ENCODE measurements at places on chromosomes 5 and 9.

DNA sequence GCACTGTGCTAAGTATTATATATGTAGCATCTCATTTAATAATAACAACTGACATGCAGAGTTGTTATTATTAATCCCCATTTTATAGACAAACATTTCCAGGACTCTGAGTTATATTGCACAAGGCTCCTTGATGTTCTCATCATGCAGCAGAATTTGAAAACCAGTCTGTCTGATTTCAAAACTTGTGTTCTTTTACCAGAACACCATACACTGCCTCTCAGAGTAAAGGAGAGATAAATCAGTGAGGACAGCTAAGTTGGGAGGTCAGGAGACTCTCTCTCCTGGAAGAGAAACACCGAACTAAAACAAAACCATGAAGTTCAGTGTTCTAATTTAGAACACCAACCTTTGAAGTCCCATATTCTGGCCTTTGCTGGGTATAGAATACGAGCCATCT, 92.7 kb upstream of the TNC start:
- DNase-seq, result no peak

- DNase-seq, result no peak
These were observed 13.9 kb upstream of the UBLCP1 start for GRCh38 chr5:159249158-159249557.

- no peak for DNase-seq
These were observed 7.9 kb downstream of the MSX2 start for GRCh38 chr5:174732036-174733020.

DNA sequence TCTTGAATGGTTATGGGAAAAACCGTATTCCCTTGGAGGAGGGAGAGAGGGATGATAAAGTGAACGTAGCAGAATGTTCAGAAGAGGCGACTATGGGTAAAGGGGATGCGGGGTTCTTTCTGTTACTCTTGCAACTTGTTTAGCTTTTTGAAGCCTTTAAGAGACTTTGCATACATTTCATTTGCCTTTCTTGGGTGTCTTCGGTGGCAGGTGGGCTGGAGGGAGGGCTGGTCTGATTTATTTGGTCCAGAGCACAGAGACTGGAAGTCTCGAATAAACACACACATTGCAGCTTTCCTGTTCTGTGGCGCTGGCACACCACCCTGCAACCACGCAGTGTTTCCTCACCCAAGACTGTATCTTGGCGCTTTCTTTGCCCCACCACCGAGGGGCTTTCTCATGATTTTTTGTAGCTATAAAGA, 23.2 kb downstream of the TTF1 start:
- no peak for DNase-seq

DNA sequence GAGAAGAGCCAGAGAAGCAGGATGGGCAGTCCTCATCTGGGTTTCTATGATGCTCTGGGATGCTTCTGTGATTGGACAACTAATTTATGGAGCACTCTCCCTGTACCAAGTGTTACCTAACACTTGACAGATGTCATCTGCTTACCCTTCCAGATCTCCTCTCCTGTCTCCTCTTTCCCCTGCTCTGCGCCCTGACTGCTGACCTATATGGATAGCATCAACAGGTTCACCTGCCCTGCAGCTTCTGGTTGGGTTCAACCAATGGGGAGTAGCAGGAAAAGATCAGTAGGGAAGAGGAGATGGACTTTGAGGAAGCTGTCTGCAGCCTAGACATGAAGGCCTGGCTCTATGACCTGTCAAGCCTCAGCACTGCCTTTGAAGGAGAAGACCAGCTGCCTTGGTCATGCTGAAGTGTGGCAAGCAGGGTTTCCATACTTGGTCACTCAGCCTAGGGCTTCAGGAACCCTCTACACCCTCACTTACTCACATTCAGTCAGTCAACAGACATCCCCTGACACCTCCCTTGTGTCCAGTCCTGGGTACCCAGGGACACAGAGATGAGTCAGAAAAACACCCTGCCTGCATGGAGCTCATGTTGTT, 11.3 kb upstream of the P4HA2 start:
- no peak for DNase-seq

GRCh38 chr5:168359820-168360460, 68.5 kb downstream of the WWC1 start:
- no peak for DNase-seq

DNA sequence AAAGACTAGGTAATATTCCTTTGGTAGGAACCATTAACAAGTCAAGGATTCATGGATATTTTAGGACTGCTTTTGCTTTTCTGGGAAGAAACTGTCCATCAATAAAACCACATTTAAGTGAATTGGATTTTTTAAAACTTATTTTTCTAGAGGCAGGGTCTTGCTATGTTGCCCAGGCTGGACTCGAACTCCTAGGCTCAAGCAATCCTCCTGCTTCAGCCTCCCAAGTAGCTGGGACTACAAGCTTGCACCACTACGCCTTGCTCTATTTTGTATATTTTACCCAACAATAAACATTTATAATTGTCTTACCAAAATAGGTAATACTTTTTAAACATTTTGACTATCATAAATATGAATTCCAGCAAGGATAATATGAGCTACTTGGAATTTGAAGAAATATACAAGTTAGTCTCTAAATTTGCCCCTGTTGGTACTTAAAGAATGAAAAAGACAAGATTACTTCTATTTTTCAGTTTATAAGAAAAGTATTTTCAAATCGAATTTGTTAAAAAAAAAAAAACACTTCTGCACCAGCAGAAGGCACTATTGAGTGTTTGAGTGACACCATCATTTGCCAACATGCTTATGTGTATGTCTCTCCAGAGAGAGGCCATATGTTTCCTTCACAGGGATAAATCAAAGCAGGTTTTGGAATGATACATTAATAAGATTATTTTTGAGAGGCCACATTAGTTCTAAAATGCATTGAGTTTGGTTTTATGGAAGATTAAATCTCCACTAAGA, 60.0 kb upstream of the CARTPT start:
- DNase-seq, result no peak

DNA sequence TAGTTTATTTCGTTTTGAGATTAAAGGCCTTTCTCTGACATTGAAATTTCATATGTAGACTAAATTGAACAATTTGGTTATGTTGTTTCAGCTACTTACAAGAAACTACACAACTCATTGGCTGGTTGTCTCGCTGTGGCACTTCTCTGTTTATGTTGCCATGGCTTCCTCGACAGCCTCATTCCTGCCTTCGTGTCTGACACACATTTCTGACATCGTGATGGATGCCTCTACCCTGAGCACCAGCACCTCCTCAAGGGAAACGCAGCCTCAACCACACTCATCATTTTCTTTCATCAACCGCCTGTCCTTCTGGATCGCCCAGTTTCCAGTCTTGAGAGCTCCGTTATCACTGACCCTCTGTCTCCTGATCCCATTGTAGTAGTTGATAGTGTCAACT, 562.8 kb downstream of the PDE4D start:
- DNase-seq, result no peak

DNA sequence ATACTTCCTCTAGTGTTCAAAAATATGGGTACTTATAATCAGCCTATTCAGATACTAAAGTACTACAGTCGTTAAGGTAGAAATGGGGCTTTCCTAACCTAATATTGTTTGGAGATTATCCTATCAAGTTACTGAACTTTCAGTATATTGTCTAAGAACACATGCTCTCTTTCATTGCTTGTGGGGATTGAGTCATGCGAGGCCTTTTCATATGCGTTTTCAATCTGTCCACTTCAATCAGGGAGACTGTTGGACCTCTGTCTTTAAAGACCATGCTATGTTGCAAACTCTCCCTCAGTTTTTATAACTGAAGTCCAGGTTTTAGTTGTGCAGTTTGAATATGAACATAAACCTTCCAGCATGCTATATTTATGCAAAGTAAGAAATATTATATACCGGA, 15.0 kb downstream of the PRR16 start:
- DNase-seq, result no peak

DNA sequence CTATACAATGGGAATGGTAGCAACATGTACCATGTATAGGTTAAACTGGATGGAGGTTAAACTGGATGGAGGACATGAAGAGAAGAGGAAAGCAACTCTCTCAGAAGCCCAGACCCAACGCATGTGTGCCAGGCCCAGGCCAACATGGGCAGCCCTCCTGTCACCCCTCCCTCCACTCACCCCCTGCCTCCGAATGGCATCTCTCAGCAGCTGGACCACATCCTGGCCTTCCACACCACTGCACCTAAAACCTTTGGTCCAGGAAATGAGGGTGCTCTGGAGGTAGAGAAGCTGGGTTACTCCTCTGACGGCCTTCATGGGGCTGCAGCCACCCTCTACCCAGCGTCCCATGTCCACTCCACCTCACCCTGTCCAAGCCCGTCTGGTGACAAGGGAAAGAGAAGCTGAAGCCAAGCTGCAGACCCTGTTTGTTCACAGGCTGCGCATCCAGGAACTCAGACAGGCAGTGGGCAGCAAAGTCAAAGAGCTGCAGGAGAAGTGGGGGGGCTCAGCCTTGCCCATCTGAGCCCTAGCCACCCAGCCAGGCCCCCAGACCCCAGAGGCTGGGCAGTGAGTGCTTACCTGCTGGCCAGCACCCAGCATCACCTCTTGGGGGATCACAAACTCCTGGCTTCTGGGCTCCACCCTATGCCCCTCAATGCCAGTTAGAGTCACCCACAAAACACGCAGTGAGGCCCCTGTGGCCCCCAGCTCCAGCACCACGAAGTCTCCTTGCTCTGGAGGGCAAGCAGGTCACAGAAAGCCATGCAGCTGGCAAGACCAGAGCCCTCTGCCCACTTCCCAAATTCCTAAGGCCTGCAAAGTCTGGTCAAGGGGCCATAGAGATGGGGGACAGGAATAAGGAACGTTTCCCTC, 8.5 kb downstream of the HK3 start:
- DNase-seq, result no peak

DNA sequence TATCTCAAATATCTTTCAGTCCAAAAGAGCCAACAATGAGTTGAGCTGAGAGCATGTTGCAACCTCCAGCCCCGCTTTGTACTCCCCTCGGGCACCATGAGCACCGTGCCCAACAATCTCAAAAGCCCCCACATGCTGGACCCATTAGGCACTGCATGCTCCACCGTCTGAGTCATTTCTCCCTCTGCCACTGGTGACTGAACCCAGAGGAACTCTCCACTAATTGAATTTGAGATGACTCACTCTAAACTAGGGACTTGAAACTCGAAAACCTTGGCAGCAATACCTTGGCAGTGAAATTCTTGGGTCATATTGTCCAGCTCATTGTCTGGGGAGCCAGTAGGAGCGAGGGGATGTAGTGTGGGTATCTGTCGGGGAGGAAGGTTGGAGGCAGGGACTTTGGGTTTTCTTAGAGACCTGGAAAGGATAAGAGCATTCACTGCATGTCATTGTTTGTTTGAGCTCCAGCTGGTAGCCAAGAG, 49.9 kb upstream of the SLIT3 start:
- no peak for DNase-seq

DNA sequence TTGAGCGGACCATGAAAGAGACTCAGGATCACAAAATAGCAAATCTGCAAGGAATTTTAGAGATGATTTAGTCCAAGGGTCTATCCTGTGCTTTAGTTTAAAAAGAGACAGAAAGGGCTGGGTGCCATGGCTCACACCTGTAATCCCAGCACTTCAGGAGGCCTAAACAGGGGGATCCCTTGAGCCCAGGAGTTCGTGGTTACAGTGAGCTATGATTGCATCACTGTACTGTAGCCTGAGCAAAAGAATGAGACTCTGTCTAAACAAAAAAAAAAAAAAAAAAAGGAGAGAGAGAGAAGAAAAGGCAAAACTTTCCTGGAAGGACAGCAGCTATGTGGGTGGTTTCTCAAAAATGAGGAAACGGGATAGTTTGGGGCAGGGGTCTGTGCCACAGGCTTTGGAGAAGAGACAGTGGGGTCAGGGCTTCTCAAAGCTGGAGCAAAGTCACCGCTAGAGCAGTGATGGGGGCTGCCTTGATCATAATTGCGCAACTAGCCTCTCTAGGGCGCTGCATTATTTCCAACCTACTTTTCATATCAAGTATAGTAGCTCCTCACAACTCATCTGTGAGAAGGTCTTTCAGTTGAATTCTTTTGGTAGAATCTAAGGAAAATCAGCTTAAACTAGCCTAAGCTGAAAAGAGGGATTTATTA, 8.5 kb upstream of the ANKH start:
- DNase-seq, result no peak

DNA sequence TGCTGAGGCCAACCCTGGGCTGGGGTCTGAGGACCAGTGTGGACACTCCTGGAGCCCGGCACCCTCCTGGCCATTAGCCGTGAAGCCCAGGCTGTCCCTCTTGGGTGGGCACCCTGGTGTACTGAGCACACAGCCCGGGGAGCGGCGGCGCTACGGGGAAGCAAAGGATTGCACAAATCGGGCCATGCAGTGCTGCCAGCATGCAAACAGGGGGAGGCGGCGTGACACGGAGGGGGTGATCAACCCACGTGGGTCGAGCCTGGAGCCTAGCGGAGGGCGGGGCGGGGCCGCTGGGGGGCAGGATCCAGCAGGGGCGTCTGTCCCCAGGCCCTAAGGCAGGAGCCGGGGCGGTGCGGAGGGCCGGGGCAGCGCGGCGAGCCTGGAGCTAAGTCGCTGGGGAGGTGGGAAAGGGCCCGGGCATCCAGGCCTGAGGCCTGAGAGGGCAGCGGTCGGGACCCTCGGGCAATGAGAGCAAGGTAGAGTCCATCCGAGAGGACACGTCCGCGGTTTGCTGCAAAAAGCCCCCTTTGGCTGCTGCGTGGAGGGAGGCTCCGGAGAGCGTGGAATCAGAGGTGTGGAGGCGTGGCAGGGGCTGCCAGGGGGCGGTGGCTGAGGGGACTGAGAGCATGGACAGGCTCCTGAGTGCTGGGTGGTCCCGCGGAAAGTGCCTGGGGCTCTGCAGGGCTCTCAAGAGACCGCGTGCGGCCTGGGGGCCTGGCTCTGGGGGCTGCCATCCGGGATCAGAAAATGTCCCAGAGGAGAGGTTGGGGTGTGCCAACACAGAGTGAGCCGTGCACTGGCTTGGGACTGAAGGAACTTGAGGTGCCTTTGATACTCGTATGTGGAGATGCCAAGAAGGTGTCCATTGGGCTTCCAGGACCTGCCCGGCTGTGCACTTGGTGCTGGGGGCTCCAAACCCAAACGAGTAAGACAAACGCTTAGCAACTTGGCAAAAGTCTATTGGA, 94.2 kb downstream of the BARX1 start:
- no peak for DNase-seq

- no peak for DNase-seq
These were observed 31.0 kb upstream of the SLC1A3 start for GRCh38 chr5:36575361-36575781.

DNA sequence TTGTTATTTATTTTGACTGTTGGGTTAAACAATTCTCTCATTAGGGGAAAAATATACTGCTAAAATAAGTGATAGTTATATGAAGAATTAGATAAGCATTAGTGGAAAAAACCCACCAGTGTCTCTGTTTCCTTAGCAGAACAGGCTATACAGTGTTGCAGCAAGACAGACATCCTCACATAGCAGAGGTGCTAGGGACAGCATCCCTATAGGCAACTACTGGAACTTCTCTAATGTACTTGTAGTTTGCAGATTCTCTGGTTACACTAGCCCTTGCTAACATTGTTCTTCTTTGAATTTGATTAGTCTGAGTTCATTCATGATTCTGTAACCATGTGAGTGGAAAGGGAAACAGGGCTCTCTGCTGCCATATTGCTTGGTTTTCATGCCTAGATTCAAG, 661.8 kb upstream of the RGMB start:
- no peak for DNase-seq
